ENCODE measurements at places on chromosomes 3 and 15.

GRCh38 chr3:153469162-153469561 lies 307.1 kb downstream of the RAP2B start:
- no peak for DNase-seq

DNA sequence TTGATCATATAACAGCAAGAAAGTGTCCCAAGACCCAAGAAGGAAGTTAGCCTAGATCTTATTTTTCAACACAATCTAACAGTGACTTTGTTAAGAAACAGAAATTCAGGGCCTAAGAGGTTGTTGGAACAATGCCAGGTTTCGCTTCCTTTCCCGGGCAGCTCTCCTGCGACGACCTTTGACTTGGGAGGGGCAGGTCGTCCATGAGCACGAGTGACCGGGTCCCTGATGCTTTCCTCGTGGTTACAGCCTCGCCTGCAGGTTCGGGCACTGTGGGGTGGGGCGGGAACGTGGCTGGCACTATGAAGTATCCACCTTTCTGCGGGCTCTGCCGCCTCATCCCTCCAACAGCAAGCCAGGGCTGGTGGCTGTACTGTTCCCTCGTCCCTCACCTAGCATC lies 90.1 kb upstream of the RGMA start:
- DNase-seq, result no peak

- no peak for DNase-seq
These were observed 5.8 kb upstream of the MEX3B start for GRCh38 chr15:82051664-82052063.

GRCh38 chr3:186024210-186024609 lies 84.7 kb downstream of the ETV5 start:
- no peak for DNase-seq

GRCh38 chr3:64158334-64158733 lies 66.9 kb downstream of the PRICKLE2 start:
- no peak for DNase-seq

DNA sequence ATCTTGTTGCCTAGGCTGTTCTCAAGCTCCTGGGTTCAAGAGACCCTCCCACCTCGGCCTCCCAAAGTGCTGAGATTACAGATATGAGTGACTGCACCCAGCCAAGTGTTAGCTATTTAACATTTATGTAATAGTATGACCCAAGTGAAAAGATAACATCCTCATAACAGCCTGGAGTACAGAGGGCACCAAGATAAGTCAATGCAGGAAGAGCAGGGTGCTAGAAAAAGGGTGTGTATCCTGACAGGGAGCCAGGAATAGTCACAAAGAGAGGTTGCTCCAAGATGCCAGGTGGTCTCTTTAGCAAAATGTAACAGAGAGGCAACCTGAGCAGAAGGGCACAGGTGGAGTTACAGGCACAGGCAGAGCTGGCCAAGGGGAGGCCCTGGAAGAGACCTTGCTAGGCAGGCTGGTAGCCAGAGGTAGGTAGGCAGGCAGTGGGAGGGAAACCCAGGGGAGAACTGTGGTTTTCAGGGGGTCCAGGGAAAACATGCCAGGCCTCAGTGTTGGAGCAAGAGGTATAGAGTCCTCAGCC lies 277.4 kb downstream of the ERC2 start:
- DNase-seq, result no peak

- DNase-seq, result no peak
These were observed 16.7 kb downstream of the TPRG1 start for GRCh38 chr3:189188466-189188865.

- DNase-seq, result no peak
These were observed 136.3 kb downstream of the TMCO5A start for GRCh38 chr15:38070778-38071177.

GRCh38 chr15:75891895-75892294 lies 11.8 kb upstream of the FBXO22 start:
- DNase-seq, result no peak

- no peak for DNase-seq
These were observed 39.4 kb downstream of the WWTR1 start for GRCh38 chr3:149618151-149619123.

Data from stimulated activated CD4-positive, alpha-beta T cell treated with anti-CD3 and anti-CD28 coated beads, Interleukin-1b, Interleukin-23, amount 100 ng/mL, for 24 hours (primary cell).